Activated CD4-positive, alpha-beta T cell treated with anti-CD3 and anti-CD28 coated beads, Interleukin-2, amount 10 ng/mL, durations not matched to agents 24 days and 14 days (primary cell): ENCODE measurements at places on chromosomes 12 and 14. TPM values are rescaled to one million over a fixed set of nuclear protein-coding genes. Genes with fewer than 3 reads are reported as not detected.

The GALNT9 gene
- 0.19 TPM in 1 of 2 replicates, not detected in the other for total RNA-seq

The RNU6-7 gene
- not detected in 2 replicates for total RNA-seq

The GPR84 gene
- 1.5 TPM in 2 replicates for total RNA-seq

The SEL1L gene
- 57.4 and 58.8 TPM in 2 replicates for total RNA-seq

The PARP2 gene
- total RNA-seq = 32.0 and 33.1 TPM in 2 replicates

The PRKD1 gene
- total RNA-seq = not detected in 2 replicates

The MORN3 gene
- 0.26 and 1.0 TPM in 2 replicates for total RNA-seq

The PPP1R36 gene
- 0.31 and 0.33 TPM in 2 replicates for total RNA-seq
